ENCODE measurements at places on chromosomes 3 and 15. TPM values are rescaled to one million over a fixed set of nuclear protein-coding genes. Genes with fewer than 3 reads are reported as not detected.

DNA sequence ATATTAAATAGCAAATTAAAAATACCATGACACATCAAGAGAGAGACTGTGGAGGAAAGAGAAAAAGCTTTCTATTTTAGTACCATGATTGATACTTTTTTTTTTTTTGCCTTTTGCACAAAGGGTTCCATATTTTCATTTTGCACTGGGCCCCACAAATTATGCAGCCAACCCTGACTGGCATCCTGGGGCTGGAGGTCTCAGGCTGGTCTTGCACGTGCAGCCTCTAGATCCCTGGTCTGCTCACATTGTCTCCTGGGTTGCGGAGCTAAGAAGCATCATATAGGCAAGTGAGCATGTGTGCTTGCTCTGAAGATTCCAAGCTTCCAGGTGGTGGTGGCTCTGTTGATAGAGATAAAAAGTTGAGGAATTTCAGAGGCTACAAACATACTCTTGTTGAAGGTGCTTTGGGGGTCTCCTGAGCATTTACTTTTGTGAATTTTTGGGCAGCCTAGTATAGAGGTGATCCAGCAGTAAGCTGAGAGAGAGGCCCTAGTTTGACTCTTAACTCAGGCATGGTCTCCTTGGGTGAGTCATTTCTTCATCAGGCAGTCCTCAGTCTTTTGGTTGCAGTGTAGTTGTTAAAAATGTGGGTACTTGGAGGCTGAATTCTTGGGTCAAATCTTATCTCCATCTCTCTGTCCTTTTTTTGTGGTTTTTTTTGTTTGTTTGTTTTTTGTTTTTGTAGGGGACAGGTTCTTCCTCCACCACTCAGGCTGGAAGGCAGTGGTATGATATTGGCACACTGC is 31.3 kb downstream of the SMAD3 start:
- peaks cover 66% of the 10 kb centered on the region for H3K36me3 ChIP-seq
- peak overlapping the region; percentile 95 for H3K27ac ChIP-seq
- peaks cover 63% of the 10 kb centered on the region for H3K4me1 ChIP-seq
- peak; percentile 58 for DNase-seq
- peak overlapping the region; percentile 73 for H3K4me3 ChIP-seq

DNA sequence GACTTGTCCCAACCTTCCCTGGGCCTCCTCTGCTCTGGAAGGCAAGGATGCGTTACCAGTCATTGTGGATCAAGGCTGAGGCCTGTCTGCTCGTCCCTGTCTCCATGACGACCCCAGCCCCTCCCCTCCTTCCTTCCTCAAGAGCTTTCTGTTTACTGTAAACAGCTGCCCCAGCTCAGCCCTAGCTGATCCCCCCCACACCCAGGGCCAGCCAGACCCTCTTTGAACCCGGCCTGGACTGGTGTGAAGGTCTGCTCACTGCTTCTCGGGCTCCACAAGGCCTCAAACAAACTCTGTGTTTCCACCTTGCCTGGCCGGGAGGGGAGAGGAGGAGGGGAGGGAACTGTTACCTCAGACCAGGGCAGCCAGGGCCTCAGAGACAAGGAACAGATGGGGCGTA is 16.9 kb downstream of the VPS18 start:
- no peaks in the 10 kb centered on the region for H3K27me3 ChIP-seq
- H3K4me1 ChIP-seq: peaks cover 19% of the 10 kb centered on the region
- H3K36me3 ChIP-seq: no peaks in the 10 kb centered on the region
- H3K27ac ChIP-seq: no peak overlapping the region

GRCh38 chr3:2172561-2173171 is 74.0 kb downstream of the CNTN4 start:
- H3K27ac ChIP-seq: no peak overlapping the region
- no peaks in the 10 kb centered on the region for H3K36me3 ChIP-seq
- H3K4me3 ChIP-seq: no peak overlapping the region
- no peaks in the 10 kb centered on the region for H3K27me3 ChIP-seq
- DNase-seq: no peak

DNA sequence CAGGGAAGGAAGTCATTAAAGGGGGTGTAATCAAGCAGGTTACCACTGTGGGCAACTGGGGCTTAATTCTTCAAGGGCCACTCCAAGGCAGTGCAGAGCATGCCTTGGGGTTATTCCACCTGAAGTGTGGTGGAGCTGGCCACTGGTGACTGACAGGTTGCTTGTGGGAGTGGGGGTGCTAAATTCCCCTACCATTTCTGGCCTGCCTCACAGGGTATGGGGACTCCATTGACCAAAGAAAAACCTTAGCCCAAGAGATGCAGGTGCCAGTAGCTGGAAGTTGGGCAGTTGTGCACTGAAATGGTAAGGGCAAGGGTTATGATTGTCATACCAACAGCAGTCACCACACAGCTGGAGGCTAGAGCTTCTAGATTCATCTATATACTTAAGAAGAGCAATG is 93.4 kb downstream of the ZNF621 start:
- H3K4me1 ChIP-seq: no peaks in the 10 kb centered on the region
- H3K27ac ChIP-seq: no peak overlapping the region
- H3K36me3 ChIP-seq: no peaks in the 10 kb centered on the region
- H3K4me3 ChIP-seq: no peak overlapping the region
- no peak for DNase-seq

SHF gene
- total RNA-seq: 2.5 TPM

REC114 gene
- not detected for total RNA-seq

DNA sequence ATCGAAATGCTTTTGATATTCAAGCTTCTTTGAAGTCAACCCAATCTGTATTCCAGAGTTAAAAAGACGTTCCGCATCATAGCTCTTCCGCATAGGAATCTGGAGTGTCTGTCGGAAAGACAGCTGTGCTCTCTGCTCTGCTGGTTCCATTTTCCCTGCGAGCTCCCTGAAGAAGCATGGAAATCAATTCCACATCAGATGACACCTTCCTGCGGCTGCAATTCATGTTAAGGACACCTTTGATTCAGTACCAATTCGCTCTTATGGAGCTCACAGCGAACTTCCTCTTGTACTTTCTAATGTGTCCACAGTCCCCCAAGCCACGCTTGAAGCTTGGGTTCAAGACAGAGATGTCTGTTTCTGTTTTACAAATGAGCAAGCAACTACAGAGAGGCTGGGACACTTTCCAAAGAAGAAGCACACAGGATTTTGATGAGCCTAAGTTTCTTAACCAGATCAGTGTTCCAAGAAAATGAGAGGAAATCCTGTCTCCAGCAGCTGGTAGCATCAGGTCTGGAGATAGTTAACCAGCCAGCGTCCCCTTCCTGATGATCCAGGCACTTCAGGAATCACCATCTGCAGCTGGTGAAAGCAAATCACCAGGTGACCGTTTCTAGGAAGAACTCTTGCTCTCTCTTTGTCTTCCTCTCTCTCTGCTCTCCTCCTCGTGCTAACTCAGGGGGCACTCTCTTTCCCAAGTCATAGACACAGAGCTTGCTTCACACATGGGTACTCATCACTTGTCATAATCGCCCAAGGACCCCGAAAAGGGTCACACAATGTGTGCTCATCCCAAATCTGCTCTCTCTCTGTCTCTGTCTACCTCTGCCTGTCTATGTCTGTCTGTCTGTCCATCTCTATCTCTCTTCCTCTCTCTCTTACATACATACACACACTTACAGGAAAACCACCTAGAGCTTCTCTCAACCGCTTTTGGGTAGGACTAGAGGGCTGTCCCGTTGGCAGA is 281.8 kb downstream of the FAM43A start:
- no peaks in the 10 kb centered on the region for H3K36me3 ChIP-seq
- no peak overlapping the region for H3K27ac ChIP-seq
- no peak overlapping the region for H3K4me3 ChIP-seq
- H3K27me3 ChIP-seq: peaks cover 33% of the 10 kb centered on the region

GRCh38 chr15:43941555-43941954 is 114.8 kb downstream of the WDR76 start:
- H3K27me3 ChIP-seq: peaks cover 2% of the 10 kb centered on the region
- no peak overlapping the region for H3K4me3 ChIP-seq
- H3K36me3 ChIP-seq: no peaks in the 10 kb centered on the region
- no peak for DNase-seq
- H3K4me1 ChIP-seq: no peaks in the 10 kb centered on the region

- no peak overlapping the region for H3K27ac ChIP-seq
- H3K4me1 ChIP-seq: no peaks in the 10 kb centered on the region
- DNase-seq: no peak
- no peaks in the 10 kb centered on the region for H3K27me3 ChIP-seq
Observed at GRCh38 chr3:140100479-140100878, 165.5 kb downstream of the CLSTN2 start.

ATR gene
- 25.5 TPM for total RNA-seq

GRCh38 chr3:188135271-188135670 is 18.7 kb upstream of the LPP start:
- H3K4me3 ChIP-seq: no peak overlapping the region
- 0 out of 2 replicates have a peak, but pooled peaks cover 9% of the 10 kb centered on the region for H3K36me3 ChIP-seq
- H3K27me3 ChIP-seq: no peaks in the 10 kb centered on the region
